CD8-positive, alpha-beta memory T cell (primary cell): ENCODE measurements at places on chromosomes 3 and 15. TPM values are rescaled to one million over a fixed set of nuclear protein-coding genes. Genes with fewer than 3 reads are reported as not detected.

The SCG5 gene
- 0.28 TPM for total RNA-seq

DNA sequence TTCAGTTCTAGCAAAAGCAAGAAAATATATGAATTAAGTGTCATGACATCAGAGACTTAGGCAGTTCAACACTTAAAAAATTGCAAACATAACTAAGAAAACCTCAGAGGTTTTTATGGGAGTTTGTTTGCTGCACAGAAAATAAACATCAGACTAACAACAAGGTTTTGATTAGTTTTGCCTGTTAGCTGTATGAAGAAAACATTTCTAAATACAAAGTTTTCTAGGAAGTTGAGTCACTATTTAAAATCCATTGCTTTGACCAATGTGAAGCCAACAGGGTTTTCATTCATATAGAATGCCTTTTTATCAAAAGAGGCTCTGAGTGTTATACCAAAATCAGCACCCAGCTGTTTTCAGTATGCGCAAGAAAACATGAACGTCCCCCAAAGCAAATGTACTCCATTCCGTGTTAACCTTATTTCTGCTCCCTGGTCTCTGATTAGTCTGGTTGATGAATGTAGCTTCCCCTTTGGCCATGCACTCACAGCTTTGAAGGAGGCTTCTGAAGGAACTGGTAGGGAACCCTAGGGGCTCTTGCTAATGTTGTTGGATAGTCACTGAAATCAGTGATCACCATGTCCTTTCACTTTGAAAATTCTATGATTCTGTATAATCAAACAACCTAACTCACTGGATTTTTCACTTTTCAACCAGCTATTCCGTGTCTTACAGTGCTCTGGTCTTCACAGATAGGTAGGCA, 89.6 kb upstream of the TSEN2 start:
- DNase-seq = no peak

DNA sequence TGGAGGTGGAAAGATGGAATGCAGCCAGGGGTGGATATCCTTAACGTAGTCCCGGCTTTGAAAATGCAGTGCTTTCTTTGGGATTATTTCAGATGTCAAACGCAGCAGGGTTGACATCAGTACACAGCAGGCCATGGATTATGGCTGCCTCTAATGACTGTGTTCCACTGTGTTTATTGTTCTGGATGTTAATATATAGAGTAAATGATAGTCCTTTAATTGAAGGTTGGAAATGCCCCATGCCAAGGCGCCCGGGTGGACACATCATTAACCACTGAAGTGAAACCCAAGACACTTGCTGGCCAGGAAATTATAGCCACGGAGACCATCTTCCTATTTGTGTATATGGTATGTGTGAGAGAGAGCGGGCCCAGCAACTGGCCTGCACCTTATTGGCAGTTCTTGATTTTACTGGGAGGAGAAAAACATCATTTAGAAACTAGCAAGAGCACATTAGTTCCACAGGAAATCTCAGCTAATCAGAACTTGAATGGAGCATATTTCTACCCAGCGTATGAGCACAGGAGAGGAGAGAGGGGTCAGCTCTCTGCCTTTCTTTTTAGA, 254.9 kb upstream of the RASGRP1 start:
- no peak for DNase-seq

DNA sequence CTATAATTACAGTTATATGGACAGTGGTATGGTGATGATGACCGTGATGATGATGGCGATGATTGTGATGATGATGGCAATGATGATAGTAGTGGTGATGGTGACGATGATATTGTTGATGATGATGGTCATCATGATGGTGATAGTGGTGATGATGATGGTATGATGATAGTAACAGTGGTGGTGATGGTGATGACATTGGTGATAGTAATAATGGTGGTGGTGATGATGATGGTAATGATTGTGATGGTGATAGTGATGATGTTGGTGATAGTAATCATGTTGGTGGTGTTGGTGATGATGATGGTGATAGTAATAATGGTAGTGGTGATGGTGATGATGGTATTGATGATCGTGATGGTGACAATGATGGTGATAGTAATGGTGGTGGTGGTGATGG, 504.4 kb downstream of the GABRG3 start:
- no peak for DNase-seq

- no peak for DNase-seq
Observed at GRCh38 chr15:101012326-101013200, 93.4 kb downstream of the LRRK1 start.

- DNase-seq = no peak
Observed at GRCh38 chr3:11037241-11037873, 44.8 kb downstream of the SLC6A1 start.

GRCh38 chr3:126548556-126549466, 9.9 kb downstream of the C3orf22 start:
- DNase-seq = peak; percentile 35

The TMEM89 gene
- not detected for total RNA-seq

DNA sequence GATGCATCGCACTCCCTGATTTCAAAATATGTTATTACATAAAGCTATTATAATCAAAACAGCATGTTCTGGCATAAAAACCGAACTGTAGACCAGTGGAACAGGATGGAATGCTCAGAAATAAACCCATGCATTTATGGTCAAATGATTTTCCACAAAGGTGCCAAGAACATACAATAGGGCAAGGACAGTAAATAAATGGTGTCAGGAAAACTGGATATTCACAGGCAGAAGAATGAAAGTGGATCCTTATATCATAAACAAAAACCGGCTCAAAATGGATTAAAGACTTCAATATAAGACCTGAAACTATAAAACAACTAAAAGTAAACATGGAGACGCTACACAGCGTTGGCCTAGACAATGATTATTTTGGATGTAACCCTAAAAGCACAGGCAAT, 22.6 kb downstream of the USP50 start:
- DNase-seq = no peak

DNA sequence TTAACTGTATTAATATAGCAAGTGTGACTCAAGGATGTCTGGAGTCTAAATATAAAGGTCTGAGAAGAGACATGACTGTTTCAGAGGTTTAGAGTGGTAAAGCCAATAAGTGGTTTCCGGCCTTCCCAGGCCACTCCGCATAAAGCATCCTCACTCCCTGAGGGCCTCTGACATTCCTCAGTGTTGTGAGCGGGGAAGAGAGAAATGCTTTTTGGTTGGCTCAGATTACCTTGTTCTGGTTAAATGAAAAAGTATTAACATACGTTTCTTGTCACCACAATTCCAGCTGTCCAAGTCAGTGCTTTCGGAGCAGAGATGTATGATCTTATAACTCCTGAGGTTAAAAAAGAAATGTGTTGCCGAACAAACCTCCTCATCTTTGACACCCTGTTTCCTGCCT, 103.8 kb downstream of the RBMS3 start:
- DNase-seq = no peak
